ENCODE measurements at places on chromosomes 2 and 18. TPM values are rescaled to one million over a fixed set of nuclear protein-coding genes. Genes with fewer than 3 reads are reported as not detected.

Gene CCDC178
- total RNA-seq = not detected

GRCh38 chr2:176174382-176174823 lies 14.1 kb upstream of the HOXD1 start:
- no peak overlapping the region for H3K4me3 ChIP-seq
- H3K36me3 ChIP-seq = no peaks in the 10 kb centered on the region
- DNase-seq = no peak
- peaks cover 36% of the 10 kb centered on the region for H3K27me3 ChIP-seq
- no peaks in the 10 kb centered on the region for H3K4me1 ChIP-seq

- DNase-seq = no peak
- H3K4me3 ChIP-seq = no peak overlapping the region
- H3K27me3 ChIP-seq = no peaks in the 10 kb centered on the region
- no peaks in the 10 kb centered on the region for H3K36me3 ChIP-seq
- H3K27ac ChIP-seq = no peak overlapping the region
Observed at GRCh38 chr2:113212245-113213060, 38.7 kb downstream of the PSD4 start.

GRCh38 chr2:102013206-102014040 lies 21.7 kb downstream of the IL1R2 start:
- H3K4me1 ChIP-seq = peaks cover 3% of the 10 kb centered on the region
- H3K36me3 ChIP-seq = no peaks in the 10 kb centered on the region
- DNase-seq = no peak
- no peak overlapping the region for H3K4me3 ChIP-seq

DNA sequence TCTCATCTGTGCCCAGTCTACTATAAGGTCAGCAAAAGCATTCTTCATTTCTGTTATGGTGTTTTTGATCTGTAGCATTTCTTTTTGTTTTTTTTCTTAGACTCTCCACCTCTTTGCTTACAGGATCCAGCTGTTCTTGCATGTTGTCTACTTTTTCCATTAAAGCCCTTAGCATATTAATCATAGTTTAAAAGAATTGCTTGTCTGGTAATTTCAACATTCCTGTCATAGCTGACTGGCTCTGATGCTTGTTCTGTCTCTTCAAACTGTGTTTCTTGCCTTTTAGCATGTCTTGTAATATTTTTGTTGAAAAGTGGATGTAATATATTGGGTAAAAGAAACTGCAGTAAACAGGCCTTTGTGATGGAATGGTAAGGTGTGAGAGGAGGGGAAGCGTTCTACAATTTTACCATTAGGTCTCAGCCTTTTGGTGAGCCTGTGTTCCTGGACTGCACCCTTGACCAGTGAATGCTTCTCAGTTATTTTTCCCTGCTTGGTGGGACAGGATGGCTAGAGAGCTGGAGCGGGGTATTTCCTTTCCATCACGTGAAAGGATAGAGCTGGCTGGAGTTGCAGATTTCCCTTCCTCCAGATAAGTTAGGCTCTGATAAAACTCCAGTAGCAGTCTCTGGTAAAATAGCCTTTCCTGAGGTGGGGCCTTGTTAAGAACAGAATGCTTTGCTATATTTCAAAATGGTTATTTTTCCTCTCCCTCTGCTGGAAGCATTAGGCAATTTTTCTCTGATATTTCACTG lies 65.4 kb downstream of the PLA2R1 start:
- no peak for DNase-seq
- H3K4me1 ChIP-seq = no peaks in the 10 kb centered on the region
- no peaks in the 10 kb centered on the region for H3K27me3 ChIP-seq
- H3K36me3 ChIP-seq = no peaks in the 10 kb centered on the region
- H3K27ac ChIP-seq = no peak overlapping the region

All from GM12878 (cell line).